Bone marrow (tissue), 2 donors: ENCODE measurements at places on chromosomes 16 and 17.

- DNase-seq, result no peak
Measured at GRCh38 chr16:57349212-57350031, 9.2 kb upstream of the CCL22 start.

DNA sequence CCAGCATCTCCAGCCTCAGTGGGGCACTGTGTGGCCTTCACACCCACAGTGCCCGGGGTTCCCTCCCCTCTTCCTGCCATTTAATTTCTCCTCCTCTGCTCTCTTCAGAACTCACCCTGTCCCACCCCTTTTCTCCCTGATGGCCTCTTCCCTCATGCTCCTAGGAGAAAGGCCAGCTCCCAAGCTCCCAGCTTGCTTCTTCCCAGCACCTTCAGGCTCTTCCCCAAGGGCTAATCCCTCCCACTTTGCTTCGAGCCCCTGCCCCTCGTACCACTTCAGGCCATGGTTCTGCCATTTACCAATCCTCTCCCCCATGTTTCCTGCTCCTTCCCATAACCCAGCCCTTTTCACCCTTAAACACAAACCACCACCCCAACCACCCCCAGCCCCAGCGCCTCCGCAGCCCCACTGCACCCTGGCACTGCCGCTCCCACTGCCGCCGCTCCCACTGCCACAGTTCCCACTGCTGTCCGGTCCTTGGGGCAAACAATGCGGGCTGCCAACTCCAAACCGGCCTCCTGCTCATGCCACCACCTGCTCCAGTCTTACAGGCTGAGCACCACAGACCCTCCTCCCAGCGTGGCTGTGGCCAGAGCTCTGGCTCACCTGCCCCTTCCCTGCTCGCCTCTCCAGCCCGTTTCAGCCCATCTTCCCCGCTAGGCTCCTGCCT lies 28.6 kb downstream of the ADAM11 start:
- no peak for DNase-seq

- peak; percentile 3 for DNase-seq
Measured at GRCh38 chr16:53091466-53092211, 36.8 kb downstream of the CHD9 start.

DNA sequence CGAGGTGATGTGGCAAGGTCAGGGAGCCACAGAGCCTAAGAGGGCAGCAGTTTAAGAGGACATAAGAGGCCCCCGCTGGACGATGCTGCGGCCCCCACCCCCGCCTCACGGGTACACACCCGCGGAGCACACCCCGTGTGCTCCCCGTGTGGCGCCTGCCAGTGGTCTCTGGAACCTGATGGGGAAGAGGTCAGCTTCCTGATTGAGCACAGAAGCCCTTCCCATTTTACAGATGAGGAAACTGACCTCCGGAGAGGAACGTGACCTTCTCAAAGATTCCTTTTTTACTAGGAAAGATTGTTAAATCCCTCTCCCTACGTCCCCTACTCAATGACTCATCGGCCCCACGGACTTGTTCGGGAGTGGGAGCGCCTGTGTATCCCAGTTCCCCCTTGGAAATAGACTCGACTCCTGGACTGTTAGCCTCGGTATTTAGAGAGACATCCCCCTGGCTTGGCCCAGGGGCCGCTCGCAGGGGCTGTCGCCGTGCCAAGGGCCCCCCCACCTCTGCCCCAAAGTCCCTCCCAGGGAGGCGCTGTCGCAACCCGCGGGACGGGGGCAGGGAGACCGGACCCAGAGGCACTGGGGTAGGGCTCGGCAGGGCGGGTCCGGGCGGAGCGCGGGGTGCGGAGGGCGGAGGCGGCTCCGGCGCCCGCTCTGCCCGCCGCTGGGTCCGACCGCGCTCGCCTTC lies at the start of gene ABCC3:
Gene ABCC3, plus strand, starts transcription at position 658 of the 691 bp plus-strand sequence. CDS start 56 bp downstream, outside the sequence.
- no peak for DNase-seq

DNA sequence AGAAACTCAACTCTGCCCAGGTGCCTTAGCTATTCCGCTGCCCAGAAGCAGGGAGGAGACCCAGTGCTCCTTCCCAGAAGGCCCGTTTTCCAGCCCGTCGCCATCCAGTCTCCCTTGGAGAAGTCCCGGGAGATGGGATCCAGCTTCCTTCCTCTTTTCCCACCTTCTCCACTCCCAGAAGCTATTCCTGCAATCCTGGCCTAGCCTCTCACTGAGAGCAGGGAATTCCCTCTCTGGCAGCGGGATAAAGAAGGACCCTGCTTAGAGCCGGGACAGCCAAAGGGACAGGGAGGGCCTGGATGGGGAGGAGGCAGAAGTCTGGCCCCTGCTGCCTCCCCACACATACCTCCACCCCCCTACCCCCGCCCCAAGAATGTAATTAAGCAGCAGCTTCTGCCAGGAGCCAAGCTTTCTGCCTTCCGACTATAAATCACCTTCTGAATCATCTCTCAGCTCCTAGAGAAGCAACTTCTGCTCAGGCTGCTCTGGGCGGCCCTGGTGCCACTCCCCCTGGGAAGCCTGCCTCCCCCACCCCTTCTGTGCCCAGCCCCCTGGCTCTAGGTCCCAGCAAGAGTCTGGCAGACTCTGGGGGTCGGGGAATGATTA lies 6.4 kb downstream of the WNT3 start:
- DNase-seq, result no peak

DNA sequence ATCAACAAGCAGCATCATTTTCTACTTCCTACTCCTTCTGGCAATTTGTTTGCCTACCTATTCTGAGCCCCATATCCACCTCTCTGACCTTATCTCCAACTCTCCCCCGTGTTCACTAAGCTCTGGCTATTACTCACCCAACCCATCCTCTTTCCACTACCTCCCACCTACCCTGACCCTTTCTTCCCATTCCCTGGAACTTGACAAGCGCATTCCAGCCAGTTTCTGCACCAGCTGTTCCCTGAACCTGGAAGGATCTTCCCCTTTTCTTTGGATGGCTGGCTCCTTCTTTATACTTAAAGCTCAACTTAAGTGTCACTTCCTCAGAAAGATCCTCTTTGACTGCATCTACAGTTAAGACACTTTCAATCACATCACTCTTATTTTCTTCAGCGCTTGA lies 2.2 kb downstream of the DCUN1D3 start:
- DNase-seq, result no peak

GRCh38 chr16:87131061-87131995 lies 185.9 kb downstream of the C16orf95 start:
- no peak for DNase-seq

DNA sequence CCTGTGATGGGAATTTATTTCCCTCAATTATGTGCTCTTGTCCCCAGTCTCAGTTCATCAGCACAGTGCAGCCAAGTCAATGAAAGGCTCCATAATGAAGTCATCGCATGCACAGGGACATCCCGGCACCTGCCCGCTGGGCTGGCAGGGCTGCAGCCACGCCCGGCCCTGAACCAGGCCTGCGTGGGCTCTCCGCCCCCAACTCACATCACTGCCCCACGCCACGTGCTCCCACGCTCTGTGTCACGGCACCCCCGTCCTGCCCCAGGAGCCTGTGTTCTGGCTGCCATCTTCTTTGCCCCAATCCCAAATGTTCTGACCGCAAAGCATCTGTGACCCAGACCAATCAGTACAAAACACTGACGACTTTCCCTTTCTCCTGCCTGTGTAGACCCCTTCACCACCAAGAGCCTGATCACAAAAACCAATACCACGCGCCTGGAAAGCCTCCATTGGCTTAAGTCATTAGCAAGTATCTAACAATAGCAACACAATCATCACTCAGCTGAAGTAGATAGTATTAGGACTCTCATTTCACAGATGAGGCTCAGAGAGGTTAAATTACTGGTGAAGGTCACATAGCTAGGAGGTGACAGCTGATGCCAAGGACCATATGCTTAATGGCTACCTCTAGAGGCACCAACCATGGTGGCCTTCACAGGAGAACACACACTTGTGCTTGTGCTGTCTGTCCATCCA lies 202.5 kb downstream of the ZFHX3 start:
- no peak for DNase-seq

DNA sequence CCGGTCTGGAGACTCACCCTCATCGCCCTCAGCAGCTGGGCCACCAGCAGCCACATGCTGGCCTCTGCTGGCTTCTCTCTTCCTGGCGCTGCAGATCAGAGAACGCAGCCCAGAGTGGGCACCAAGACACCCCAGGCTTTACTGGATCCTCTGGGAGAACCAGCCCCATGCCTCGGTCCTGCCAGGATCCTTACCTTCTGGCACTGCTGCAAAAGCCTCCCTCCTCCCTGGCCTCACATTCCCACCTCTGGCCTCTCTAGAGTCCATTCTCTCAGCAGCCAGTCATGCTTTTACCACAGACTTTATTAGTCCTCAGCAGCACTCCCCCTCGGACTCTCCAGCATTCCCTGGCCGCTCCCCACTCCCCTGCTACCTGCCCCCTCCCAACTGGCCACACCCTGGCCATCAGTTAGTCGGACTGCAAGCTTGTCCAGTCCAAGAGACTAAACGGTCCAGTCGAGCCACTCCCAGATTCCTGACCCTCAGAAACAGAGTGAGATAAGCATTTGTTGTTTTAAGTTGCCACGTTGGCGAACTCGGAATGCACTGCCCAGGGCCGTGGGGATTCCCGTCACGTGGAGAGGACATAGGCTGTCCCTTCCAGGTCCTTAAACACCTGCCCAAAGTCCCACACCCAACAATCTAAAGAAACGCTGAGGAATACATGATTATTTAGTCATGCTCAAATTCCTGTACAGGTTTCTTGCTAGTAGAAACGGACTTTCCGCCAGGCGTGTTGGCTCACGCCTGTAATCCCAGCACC lies 5.9 kb upstream of the SPG7 start:
- DNase-seq, result no peak

DNA sequence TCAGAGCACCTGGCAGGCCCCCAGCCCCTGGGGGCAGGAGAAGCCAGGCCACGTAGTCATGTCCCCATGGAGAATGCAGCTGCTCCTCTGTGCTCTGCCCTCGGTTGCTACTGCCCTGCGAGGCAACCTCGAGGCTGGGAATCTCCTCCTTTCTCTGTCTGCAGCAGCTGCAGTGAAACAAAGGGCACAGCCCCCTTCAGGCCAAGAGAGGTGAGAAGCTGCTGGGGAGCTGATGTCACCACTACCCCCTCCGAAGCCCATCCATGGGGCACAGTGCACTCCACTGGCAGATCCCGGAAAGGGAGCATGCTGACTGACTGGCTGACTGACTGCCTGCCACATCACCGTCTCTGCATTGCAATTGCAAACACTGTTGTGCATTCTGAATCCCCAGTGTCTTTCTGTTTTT lies 103.7 kb downstream of the GRIN2A start:
- DNase-seq, result no peak

DNA sequence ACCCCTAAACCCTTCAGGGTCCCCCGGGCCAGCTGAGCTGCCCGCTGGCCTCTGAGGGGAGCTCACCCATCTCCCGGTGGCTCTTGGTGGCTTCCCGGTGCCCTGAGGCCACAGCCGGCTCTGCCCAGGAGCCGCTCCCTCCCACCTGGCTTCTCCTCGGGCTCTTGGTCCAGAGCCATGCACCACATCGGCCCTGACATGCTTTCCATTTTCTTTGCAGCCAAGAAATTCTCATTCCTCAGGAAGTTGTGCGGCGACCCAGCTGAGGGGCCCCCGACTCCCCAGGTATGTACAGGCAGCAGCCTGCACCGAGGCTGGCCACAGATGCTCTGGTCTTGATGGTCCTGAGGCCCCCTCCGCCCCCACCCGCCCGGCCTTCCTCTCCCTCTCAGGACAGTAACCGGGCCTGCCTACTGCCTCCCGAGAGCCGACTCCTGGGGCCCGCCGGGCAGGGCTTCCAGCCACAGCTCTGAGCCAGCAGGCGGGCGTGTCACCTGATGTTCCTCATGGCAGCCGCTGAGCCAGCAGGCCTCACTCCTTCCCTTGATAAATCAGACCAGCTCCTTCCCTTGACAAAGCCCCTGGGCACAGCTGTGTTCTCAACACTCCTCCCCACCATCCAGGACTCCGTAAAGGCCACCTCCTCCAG lies 28.4 kb upstream of the ZFPM1 start:
- no peak for DNase-seq

- no peak for DNase-seq
Measured at GRCh38 chr17:77174928-77175661, 34.3 kb downstream of the SEC14L1 start.

DNA sequence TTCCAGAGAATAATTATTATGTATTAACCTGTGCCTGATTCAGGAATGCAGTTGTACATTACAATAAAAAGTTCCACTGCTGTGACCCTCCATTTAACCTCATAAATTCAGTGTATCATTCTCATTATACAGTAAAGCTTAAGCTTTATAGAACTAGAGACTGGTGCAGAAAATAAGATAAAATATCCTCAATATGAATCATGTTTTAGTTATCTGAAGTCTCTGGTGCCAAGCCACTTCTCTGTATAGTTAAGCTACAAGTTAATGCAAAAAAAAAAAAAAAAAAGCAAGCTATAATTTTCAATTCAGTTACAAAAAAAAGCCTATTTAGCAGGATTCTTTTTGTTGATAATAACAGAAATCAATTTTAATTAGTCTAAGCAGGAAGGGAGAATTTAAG lies 22.4 kb upstream of the SMIM36 start:
- no peak for DNase-seq

- DNase-seq, result no peak
Measured at GRCh38 chr16:89312194-89312593, 94.7 kb downstream of the ZNF778 start.

GRCh38 chr16:52718046-52718445 lies 171.1 kb upstream of the TOX3 start:
- DNase-seq, result no peak

- no peak for DNase-seq
Measured at GRCh38 chr16:10740000-10740844, 3.4 kb upstream of the NUBP1 start.

DNA sequence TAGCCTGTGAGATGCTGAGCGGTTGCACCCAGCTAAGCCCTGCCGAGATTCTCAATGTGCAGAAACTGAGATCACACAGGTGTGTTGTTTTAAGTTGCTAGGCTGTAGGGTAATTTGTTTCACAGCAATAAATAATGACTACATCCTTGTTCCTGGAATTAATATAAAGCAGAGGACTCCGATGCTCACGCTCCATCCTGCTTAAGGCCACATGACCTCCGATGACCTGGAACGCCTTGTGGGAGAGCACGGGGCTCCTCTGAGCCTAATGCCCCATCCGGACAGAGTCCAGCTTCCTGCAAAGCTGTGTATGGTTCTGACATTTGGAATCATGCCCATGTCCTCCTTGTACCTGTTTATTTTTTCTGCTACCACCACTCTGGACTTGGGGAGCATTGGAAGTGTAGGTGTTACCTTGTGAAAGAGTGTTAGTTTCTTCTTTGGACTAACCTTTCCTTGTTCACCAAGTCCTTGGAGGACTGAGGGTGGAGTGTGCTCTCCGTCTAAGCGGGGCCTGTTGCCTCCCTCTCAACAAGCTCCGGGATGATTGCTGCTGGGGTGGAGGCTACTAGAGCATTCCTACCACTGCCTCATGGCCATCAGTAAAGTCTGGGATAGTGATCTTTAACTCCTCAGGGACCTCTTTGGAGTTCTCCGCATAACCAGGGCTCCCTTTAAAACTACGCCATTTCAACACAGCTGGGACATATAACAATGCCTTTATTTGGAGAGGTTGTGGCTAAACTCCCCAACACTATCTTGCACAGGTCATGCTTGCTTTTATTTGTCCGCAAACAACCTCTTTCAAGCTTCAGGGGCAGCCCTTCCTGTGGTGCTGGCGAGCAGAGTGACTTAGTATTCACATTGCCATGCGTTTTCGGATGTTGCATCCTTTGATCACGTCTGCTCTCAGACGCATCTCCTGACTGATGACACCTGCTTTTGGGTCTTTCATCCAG lies 125.4 kb downstream of the IRX3 start:
- no peak for DNase-seq
